ENCODE measurements at places on chromosomes 1 and 21.

DNA sequence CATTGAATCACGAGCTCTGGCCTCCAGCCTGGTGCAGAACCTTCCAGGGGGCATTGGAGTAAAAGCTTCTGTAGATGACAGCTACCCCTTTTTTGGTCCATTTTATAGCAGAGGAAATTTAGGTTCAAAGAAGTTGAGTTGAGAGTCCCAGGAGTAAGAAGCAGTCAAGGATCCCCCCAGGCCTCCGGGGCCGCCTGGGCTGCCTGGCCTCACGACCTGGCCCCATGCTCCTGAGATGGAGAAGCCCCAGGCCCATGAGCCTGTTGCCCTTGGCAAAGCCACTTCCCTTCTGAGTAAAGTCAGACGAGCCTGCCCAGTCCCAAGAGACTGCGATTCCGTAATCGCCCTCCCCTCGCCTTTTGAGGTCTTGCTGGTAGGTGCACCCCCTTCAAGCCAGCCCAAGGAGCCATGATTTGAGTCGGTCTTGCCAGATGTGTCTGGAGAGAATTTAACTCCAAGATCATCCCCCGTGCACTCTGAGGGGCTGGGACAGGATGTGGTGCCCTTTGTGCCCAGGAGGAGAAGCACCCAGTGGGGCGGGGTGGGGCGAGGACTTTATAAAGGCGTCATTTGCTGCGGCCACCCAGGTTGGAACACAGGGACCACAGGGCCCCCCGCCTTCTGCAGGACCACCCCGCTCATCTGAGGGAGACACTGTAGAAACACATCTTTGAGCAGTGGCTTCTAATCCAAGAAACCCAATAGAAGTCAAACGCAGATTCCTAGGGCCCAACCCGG, 30.1 kb downstream of the PDE9A start:
- peak; percentile 28 for DNase-seq

DNA sequence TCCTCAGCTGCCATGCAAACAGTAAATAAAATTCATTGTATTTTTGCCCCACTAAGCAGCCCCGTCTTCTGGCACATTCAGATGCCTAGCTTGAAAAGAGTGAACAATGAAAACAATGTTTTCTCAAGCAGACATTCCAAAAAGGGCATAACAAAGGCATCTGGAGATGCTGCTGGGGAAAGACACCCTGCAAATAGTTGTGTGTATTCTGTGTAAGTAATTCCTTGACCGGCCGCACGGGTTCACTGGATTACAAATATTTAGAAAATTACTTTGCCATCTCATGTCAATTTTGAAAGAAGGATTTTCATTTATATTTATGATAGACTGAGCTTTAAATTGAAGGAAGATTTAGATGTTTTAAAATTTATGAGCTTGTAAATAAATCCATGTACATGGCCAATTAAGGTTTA, 142.2 kb downstream of the SLC45A1 start:
- DNase-seq: no peak

GRCh38 chr1:19164274-19165015, 45.6 kb downstream of the UBR4 start:
- DNase-seq: no peak

DNA sequence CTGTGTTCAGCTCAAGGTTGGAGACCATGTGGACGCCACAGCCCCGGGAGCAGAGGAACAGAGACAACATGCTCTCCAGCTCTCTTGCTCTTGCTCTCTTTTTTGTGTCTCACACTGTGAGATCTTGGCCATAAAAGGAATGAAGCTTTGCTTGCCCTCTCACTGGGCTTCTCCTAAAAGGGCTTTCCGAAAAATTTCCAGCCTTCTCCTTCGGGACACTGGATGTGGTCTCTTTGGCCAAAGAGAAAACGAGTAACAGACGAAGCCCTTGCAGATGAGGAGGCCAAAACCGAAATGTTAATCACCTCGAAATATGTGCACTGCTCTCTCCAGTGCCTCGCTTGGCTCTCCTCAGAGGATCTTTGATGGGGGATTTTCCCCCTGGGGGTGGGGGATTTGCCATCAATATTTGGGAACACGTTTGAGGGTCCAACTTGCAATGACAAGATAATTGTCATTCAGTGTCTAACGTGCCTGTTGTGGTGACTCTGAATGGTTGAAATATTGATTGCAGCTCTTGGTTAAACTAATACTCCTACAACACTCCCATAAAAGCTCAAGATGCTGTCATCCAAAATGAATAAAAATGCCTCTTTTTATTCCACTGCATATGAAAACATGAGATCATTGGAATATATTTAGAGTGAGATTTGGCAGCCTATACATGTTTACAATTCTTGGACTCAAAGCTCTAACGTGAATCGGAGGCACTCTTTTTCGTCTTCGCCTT, 68.6 kb upstream of the ANGPTL1 start:
- no peak for DNase-seq

GRCh38 chr1:93770640-93771039, 89.0 kb upstream of the BCAR3 start:
- no peak for DNase-seq

DNA sequence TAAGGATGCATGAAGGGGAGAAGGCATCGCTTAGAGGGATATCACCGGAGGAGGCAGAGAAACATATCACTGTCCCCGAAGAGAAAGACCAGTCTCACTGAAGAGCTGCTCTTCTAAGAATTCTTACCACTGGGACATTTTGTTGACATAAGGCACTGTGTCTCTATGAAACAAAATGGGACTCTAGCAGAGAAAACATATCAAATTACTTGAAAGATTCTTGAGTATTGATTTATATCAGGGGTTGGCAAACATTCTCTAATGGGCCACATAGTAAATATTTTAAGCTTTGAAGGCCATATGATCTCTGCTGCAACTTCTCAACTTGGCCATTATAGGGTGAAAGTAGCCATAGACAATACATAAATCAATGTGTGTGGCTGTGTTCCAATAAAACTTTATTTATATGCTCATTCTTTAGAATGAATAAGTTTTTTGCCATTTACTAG, 41.0 kb upstream of the GREM2 start:
- no peak for DNase-seq

DNA sequence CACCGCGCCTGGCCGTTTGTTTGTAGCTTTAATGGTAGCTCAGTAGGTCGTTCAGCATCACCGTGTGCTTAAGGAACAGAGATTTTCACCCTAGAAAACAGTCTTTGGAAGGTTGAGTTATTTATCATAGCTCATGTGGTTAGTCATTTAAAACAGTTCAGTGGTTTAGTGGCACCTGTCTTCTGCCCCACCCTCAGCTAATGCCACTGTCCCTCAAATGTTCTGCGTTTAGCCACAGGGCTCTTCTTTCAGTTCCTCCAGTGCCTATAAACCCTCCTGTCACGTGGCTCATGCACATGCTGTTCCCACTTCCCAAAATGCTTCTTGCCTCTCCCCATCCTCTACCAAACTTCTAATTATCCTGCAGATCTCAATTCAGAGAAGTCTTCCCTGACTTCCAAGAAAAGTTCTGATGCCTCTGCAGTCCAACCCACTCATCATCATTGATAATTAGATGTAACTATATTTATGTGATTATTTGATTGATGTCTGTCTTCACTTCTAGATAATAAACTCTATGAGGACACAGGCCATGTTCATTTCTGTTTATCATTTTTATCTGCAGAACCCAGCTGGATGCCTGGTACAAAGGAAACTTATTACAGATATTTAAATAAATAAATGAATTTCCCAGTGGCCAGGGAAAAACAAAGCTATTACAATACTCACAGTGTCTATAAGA, 14.4 kb upstream of the DIPK1A start:
- no peak for DNase-seq

- no peak for DNase-seq
Measured at GRCh38 chr21:43623588-43623987, 35.7 kb downstream of the HSF2BP start.

DNA sequence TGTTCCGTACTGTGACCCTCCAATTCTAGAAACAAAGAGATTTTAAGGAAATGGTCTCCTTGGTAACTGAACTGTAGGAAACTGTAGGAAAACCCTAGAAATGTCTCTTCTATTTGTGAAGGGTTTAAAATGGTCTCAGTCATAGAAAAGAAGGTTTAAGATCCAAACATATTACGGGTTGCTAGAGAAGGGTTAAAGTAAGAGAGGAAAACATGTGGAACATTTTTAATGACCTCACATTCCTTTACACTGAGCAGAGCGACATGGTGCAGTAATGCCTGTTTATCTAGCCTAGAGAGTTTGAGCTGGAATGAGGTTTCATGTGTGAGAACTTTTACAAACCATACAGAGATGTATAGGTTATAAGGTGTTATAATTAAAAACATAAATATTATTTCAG, 36.9 kb upstream of the C1orf105 start:
- no peak for DNase-seq

GRCh38 chr1:146019231-146020057, 2.1 kb downstream of the HJV start:
- DNase-seq: no peak

DNA sequence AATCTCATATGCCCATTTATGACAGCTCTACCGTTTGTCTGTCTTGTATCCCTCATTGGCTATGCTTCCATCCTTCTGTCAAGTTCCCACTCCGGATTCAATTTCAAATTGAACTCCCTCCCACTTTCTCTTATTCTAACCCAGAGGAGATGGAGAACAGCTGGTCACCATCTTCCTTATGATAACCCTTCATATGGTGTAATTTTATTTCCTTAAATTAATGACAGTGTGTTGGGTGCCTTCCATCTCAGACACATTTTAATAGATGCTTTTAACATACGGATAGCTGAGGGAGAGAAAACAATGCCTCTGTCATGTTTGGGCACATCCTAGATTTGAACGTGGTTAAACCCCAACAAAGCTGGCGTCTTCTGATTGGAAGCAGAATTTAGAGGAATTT, 103.0 kb upstream of the PLXNA2 start:
- DNase-seq: no peak

DNA sequence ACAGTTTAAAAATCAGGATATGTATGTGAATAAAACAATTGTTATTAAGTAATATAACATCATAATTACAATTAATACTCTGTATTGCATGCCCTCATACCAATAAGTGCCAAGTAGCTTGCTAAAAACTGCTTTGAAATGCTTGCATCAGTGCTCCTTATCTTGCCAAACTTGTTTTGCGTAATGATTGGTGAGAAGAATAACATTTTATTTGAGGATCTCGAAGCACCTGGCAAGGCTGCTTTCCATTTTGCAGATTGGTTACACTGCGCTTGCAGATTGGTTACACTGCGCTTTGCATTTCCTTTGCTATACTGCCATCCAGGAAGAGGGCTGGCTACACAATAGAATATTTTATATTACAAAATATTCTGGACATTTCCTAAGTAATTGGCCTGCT, 1.7 kb upstream of the PBX1 start:
- DNase-seq: no peak

GRCh38 chr1:109897259-109897955, 13.2 kb upstream of the CSF1 start:
- no peak for DNase-seq

DNA sequence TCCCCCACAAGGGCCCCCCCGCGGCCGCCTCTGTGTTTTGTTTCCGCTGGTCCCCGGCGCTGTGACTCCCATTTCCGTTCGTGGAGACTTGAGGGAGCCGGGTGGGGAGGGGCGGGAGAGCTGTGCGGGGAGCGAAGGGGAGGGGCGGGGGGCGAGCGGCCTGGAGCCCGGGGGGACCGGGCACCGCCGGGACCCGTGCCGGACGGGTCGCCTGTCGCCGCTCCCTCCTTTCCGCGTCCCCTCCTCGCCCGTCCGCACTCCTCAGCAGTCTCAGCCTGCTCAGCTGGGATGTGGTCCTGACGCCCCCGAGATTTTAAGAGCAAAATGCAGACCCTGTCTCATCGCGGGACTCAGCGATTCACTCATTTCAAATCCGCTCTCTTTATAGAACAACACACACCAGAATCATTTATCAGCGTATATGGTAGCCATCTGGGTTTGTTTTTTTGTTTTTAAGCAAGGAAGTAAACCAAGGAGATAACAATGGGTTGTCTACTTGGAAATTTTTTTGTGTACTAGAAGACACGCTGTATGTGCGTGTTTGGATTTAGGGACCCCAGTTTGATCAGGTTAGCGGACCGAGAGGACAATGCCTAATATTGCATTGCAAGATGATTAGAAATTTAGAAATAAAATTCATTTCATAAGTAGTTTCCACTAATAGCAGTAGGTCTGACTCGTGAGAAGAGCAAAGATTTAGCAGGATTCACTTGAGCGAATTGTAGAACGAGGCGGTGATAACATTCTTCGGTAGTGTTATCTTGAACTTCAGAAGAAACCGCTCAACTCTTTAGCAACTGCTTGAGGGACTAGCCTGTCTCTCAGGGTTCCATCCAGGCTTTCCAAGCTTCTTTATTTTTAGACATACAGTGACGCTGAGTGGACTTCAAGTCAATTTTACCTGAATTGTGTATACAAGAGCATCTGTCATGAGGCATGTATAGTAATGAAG, 1.1 kb downstream of the GABPA start:
- DNase-seq: peak; percentile 95

- DNase-seq: peak; percentile 85
Measured at GRCh38 chr1:3618881-3619671, 5.7 kb upstream of the TPRG1L start.

DNA sequence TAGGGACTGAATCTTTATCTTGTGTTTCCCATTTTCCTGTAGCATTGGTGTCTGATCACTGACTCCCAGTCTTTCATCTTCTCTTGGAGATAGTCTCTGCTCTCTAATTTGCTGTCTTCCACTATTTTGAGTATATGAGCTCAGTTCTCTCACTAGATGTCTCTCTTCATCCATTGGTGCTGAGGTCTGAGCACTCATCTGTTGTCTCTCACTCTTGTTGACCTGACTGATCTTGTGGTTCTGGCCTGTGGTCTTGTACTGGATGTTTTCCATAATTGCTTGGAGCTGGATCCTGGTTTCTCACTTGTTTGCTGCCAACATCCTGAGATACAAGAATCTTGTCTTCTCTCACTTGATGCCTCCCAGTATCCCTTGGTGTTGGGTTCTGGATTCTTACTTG, 25.1 kb upstream of the S100A11 start:
- no peak for DNase-seq

DNA sequence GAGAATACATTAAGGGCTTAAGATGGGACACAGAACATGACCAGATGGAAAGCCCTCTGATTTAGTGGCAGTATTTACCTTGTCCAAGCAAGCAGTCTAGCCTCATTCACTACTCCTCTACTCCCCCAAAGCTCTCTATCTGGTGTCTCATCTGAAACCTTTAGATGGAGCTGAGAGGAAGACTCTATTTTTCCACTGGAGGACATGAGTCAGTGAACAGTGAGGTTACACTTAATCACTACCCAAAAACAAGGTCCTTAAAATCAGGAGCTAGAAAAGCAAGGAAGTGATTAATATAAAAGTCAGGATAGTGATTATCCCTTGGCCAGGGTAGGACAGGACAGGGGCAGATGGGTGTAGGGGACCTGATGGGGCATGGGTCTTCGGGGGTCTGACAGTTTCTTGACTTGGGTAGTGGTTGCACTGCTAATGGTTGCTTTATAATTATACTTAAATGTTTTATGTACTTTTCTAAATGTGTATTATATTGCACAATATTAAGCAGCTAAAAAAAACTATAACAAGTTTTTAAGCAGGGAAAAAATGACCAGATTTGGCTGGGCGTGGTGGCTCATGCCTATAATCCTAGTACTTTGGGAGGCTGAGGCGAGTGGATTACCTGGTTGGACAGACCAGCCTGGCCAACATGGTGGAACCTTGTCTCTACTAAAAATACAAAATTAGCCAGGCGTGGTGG, 3.0 kb downstream of the PTPN22 start:
- no peak for DNase-seq

GRCh38 chr1:197614916-197615692, 160.2 kb downstream of the DENND1B start:
- peak; percentile 27 for DNase-seq

All from right cardiac atrium (tissue), 5 donors.